Activated T-helper 17 cell treated with anti-CD3 and anti-CD28 coated beads, Interleukin-2, amount 50 U/mL, for 72 hours (primary cell): ENCODE measurements at places on chromosomes 16 and 17. TPM values are rescaled to one million over a fixed set of nuclear protein-coding genes. Genes with fewer than 3 reads are reported as not detected.

The OR3A2 gene
- total RNA-seq = 2.3 TPM

The CSNK2A2 gene
- total RNA-seq = 78.7 TPM

GRCh38 chr16:70481929-70482536 lies 27.6 kb downstream of the FCSK start:
- no peak for ATAC-seq

DNA sequence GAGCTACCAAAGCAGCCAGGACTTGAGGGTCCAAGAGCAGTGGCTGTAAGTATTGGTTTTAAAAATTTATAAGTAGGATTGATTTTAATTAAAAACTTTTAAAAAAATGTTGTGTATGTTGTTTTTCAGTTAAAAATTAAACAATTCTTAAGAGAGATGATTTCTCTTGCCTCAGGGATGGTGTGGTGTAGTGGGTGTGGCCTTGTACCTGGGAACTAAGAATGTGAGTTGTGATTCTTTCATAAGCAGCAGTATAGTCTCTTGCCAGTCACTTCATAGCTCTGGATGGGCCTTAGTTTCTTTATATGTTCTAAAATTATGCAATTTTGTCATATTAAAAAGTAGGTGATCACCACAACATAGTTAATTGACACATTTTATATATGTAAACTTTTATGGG lies 99.5 kb downstream of the FTO start:
- ATAC-seq = no peak

The RASL10B gene
- total RNA-seq = 0.63 TPM

The LITAF gene
- 82.9 TPM for total RNA-seq

- ATAC-seq = peak; percentile 42
Observed at GRCh38 chr17:7573324-7574080, 5.9 kb upstream of the CD68 start.

The VMP1 gene
- total RNA-seq = 488 TPM

GRCh38 chr17:43030137-43030767 lies 5.2 kb downstream of the RND2 start:
- ATAC-seq = no peak

GRCh38 chr17:57424273-57424672 lies 167.9 kb downstream of the MSI2 start:
- ATAC-seq = no peak

GRCh38 chr16:31916056-31916488 lies 42.5 kb downstream of the ZNF267 start:
- ATAC-seq = no peak

The SYNGR3 gene
- 5.9 TPM for total RNA-seq

DNA sequence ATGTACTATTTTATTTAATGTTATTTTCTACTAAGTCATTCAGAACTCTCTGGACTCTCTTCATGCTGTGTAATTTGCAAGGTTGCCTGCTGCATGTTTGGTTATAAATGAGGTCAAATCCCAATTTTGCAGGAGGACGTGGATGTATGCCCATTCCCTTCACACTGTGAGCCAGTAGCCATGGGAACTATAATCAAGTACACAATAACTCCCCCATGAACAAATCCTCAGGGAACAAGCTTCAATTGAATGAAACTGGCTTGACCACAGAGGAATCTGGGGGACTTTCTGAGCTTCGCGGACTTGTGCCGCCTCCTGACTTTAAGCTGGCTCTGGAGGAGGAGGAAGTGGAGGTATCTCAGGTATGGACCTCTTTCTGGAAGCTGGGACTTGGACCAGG lies 14.6 kb upstream of the KCTD13 start:
- no peak for ATAC-seq

The APOBR gene
- 4.2 TPM for total RNA-seq

The FAM171A2 gene
- total RNA-seq = 0.17 TPM

GRCh38 chr17:67995570-67996263 lies 552 bp downstream of the C17orf58 start:
- ATAC-seq = no peak

The CTRB1 gene
- not detected for total RNA-seq

DNA sequence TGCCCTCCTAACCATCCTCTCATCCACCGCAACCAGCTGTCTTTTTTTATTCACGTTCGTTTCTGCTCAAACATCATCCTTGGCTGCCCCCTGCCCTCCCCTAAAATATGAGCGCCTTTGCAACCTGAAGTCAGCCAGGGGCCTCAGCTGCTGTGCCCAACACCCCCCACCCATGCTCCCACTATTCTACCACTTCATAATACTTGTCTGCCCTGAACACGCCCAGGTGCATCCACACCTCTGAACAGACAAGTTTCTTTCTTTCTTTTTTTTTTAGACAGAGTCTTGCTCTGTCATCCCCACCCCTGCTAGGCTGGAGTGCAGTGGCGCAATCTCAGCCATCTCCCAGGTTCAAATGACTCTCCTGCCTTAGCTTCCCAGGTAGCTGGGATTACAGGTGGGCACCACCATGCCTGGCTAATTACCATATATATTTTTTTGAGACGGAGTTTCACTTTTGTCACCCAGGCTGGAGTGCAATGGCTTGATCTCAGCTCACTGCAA lies 26.9 kb downstream of the CEP295NL start:
- no peak for ATAC-seq

DNA sequence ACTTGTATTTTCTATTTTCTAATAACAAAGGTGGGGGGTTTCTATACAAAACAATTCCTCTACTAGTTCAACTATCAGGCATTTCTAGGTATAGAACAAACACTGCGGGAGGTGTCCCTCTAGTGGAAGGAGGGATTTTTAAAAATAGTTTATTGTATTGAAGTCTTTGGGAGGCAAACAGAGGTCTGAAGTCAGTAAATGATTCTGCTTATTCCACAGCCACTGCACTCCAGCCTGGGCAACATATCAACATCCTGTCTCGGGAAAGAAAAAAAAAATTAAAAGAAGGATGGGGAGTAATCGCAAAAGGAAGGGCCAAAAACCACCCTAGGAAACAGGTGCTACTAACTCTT lies 648 bp upstream of the ERCC4 start:
- ATAC-seq = peak; percentile 17

- ATAC-seq = no peak
Observed at GRCh38 chr16:7025616-7026190, 306.9 kb upstream of the RBFOX1 start.
